ENCODE measurements at places on chromosomes 3 and 15.

GRCh38 chr3:37457378-37458065 lies 283.1 kb upstream of the LRRFIP2 start:
- DNase-seq = no peak

- no peak for DNase-seq
These were observed 124.4 kb upstream of the PHLDB2 start for GRCh38 chr3:111734652-111735051.

DNA sequence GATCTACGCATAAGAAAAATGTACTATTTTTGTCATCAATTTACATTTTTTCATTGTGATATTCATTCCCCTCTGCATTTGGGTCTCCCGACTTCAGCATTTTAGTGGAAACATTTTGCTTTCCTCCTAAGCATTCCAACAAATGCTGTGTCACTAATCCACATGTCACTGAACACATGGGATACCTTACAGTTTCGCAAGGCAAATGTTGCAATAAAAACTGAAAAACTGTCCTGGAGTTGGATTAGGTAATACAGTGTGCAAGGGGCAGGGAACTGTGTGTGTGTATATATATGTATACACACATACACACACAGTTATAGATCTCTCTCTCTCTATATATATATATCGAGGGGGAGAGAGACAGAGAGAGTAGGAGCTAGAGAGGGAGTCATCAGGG lies 632.2 kb downstream of the MAGI1 start:
- peak; percentile 2 for DNase-seq

- DNase-seq = peak; percentile 62
These were observed 843.9 kb downstream of the TUSC7 start for GRCh38 chr3:117553461-117553860.

- peak; percentile 61 for DNase-seq
These were observed 53.2 kb downstream of the LHFPL4 start for GRCh38 chr3:9500108-9501050.

GRCh38 chr3:58419780-58420507 lies 13.7 kb downstream of the PDHB start:
- peak; percentile 31 for DNase-seq

GRCh38 chr3:13287833-13288232 lies 132.3 kb downstream of the NUP210 start:
- DNase-seq = no peak

GRCh38 chr3:16132190-16132589 lies 42.3 kb upstream of the GALNT15 start:
- no peak for DNase-seq

- no peak for DNase-seq
These were observed 28.4 kb downstream of the OXSM start for GRCh38 chr3:25818335-25818734.

GRCh38 chr3:179560791-179561190 lies 1.9 kb upstream of the ACTL6A start:
- peak; percentile 6 for DNase-seq

DNA sequence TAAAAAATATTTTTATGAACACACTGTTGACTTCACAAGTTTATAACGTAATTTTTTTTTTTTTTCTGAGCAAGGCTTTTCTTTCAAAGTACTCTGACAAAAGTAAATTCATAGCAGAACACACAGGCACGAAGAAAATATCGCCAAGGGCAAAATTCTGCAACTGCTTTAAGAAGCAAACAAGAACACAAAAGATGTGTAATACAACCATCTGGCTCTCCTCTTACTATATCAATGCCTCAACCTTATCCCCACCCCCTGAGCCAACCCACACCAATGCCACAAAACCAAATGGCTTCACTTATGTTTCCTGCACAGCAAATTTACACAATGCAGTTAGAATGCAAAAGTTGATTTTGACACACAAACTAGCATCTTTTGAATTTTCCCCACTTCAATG lies 274.2 kb downstream of the FOXP1 start:
- peak; percentile 59 for DNase-seq

DNA sequence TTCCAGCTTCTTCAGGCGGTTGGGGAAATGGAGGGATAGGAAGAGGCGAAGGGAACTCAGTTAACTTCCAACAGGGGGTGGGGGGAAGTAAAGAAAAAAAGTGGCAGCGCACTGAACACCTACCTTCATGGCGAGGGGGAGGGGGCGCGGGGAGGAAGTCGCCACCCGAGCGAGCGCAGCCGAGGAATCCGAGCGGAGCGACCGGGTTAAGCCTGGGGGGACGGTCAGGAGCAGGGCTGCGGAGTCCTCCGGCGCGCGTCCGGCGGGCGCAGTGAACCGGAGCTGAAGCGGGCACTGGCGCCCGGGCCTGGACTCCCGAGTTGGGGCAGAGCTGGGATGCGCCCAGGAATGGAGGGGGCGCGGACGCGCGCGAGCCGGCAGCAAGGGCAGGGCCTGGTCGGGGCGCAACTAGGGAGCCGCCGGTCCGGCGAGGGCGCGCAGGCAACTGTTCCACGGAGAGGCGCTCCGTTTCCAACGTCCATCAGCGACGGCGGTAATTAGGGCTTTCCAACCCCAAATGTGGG lies at the start of gene WNT5A:
Gene WNT5A (minus strand): TSS at position 450 of the 524 bp plus-strand sequence. CDS start 321 bp downstream, at position 129.
- peak; percentile 71 for DNase-seq

DNA sequence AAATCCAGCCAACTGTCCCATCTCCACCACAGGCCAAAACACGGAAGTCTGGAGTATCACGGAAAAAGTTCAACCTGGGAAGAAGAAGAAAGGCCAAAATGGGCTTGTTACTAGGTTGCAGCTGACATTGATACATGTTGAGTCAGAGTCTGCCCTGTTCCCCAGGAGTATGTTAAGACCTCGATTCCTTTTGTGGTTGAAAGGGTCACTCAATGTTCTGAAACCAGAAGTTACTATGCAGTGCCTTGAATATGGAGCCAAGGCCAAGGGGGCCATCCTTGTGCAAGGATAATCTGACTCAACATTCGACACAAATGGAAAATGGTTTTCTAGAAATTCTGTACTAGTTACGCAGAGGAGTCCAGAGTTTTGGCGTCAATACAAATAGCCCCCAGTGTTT lies 104.2 kb downstream of the DGKG start:
- DNase-seq = no peak

DNA sequence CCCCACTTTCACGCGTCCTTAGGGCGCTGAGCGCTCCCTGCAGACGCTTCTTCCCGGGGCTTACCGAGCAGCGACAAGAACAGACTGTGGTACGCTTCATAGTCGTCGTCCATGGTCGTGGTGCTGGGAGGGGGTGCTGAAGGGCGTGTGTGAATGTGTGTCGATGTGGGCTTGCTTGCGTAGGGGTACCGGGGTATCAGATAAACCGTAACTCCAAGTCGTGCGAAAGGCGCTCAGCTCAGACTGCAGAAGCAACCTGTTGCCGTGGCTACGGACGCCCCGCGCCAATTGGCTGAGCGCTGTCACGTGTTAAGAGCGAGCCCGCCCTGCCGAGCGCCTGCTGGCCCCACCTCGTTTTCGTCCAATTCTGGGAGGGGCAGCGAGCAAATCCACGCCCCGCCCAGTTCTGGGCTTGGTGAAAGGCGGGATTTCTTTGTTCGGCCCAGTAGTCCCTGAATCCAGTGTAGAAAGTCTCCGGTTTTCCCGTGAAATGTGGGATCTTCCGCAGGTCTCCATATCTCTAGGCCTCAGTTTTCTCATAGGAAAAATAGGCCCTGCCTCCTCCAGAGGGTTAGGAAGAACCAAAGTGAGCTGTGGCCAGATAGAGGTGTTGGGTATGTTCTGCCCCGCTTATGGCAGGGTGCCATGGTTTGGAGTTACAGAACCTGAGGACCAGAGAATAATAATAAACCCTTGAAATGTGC lies at the start of gene EFCAB12:
Gene EFCAB12 (minus strand): TSS at position 261 of the 704 bp plus-strand sequence. CDS start 148 bp downstream, at position 113.
- DNase-seq = peak; percentile 90

- no peak for DNase-seq
These were observed 74.1 kb upstream of the MAP4 start for GRCh38 chr3:48090166-48090939.

DNA sequence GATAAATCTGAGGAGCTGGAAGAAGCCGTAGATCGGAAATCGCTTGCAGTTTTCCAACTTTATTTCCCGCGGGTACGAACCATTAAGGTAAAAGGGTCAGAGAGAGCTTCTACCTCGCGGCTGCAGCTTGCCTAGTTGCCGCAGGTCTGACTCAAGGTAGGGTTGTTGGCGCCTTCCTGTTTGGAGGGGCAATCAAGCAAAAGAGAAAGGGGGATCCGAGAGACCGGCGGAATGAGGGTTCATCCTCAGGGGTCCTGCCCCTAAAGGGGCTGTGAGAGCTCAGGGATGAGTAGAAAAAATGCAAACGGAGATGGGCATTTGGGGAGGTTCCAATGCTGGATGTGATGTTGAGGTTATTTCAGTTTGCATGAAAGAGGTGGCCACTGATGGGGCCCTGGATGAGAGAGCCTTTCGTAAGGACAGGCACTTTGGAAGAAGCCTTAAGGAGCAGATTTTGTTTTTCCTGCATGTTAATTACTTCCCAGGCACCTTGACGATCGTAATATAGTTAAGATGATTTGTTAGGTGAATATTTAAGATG lies 265.4 kb downstream of the CGGBP1 start:
- no peak for DNase-seq

GRCh38 chr3:16480861-16481545 lies 32.5 kb downstream of the RFTN1 start:
- DNase-seq = peak; percentile 56

DNA sequence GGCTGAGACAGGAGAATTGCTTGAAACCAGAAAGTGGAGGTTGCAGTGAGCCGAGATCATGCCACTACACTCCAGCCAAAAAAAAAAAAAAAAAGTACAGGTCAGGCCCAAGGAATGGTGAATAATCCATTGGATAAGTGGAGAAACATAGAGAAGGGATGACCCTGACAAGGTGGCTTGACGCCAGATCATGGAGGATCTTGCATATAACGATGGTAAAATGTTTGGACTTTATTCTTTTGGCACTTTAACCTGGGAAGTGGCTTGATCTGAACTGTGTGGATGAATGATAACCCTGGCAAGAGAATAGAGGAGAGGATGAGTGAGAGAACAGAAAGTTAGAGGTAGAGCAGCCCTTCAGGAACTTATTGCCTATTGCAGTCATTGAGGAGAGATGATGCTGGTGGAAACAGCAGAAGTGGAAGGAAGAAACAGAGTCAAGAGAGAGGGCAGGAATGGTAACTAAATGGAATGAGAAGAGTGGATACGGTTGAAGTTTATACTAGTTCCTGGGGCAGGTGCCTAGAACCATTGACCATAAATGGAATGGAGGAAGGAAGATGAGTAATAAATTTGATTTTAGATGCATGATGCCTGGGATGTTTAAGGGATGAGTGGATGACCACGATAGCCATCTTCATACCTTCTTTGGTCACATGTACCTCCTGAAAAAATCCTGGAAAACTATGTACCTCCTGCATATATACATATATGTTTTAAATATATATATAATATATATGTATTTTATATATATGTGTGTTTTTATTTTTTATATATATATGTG lies 57.8 kb downstream of the BLM start:
- DNase-seq = peak; percentile 88

DNA sequence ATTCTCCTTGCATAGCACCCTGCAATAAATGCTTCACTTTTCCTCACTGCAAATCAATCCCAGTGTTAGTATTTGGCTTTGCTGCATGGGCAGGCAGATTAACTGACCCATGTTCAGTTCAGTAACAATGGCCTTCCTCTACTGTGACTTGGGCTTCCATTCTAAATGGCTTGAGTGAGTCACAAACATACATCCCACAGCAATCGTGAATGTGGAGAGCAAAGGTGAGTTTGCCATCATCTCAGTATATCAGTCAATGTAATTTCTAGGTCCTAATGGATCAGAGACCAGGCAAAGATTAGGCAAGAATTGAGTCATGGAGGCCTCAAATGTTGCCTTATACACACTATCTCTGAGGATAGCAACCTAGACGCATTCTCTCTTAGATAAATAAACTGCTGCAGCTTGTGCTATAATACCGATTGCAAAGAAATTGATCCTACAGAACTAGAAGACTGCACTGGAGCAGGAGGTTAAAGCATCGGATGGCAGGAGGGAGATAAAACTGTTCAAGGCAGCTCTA lies 8.3 kb upstream of the ATP8B4 start:
- no peak for DNase-seq
